ENCODE measurements at places on chromosomes 13 and 19. TPM values are rescaled to one million over a fixed set of nuclear protein-coding genes. Genes with fewer than 3 reads are reported as not detected.

GRCh38 chr13:111861766-111862366 lies 205.1 kb upstream of the SOX1 start:
- no peak overlapping the region for H3K4me3 ChIP-seq
- no peak for DNase-seq
- no peaks in the 10 kb centered on the region for H3K36me3 ChIP-seq
- no peaks in the 10 kb centered on the region for H3K27me3 ChIP-seq

The MAP3K10 gene
- total RNA-seq = 30.3 TPM

DNA sequence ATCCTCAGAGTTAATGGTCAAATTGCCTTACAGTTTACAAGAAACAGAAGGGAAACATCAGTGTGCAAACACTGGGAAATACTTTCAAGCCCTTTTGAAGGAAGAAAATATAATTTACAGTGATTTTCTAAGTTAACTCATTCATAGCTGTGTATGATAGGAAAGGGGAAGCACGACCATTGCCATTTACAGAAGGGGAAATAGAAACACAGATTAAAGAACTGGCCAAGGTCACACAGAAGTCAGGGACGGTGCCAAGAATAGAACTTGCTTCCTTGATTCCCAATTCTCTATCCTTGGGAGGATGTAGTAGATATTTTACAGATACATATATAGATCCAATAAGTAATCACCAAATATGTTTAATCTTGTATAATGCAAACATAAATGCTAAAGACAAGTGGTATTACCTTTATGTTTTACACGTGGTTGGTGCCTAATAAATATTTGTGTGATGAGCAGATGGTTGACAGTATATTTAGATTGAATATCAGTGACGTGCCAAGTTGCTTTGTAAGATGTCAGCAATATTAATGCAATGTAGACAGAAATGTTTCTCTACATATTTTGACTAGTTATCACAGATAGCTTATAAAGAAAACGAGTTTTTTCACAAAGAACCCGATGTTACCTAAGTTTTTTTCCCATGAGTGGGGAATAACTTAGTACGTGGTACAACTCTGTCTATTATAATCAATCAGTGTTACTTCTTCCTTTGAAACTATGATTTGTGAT lies 73.1 kb downstream of the FLT1 start:
- no peaks in the 10 kb centered on the region for H3K27me3 ChIP-seq
- no peak overlapping the region for H3K4me3 ChIP-seq
- DNase-seq = no peak
- no peaks in the 10 kb centered on the region for H3K36me3 ChIP-seq
- no peaks in the 10 kb centered on the region for H3K4me1 ChIP-seq

GRCh38 chr19:32171719-32172151 lies 173.7 kb upstream of the ZNF507 start:
- H3K27me3 ChIP-seq = peaks cover 24% of the 10 kb centered on the region
- no peaks in the 10 kb centered on the region for H3K36me3 ChIP-seq
- no peak overlapping the region for H3K4me3 ChIP-seq

The ACTMAP gene
- 22.7 TPM for total RNA-seq

DNA sequence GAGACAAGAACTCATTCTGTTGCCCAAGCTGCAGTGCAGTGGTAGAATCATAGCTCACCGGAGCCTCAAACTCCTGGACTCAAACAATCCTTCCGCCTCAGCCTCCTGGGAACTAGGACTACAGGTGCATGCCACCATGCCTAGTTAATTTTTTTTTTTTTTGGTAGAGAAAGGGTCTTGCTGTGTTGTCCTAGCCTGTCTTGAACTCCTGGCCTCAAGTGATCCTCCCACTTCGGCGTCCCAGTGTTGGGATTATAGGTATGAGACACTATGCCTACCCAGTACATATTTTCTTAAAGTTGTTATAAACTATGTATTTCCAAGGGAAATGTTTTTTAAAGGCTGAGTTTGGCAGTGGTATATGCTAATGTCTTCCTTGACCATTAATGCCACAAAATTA lies 412.6 kb downstream of the KLF12 start:
- no peak for DNase-seq
- no peaks in the 10 kb centered on the region for H3K4me1 ChIP-seq
- H3K4me3 ChIP-seq = no peak overlapping the region
- H3K27ac ChIP-seq = no peak overlapping the region
- no peaks in the 10 kb centered on the region for H3K27me3 ChIP-seq
- H3K36me3 ChIP-seq = peaks cover 3% of the 10 kb centered on the region

- H3K27ac ChIP-seq = no peak overlapping the region
- H3K4me3 ChIP-seq = no peak overlapping the region
- H3K36me3 ChIP-seq = peaks cover 28% of the 10 kb centered on the region
- no peaks in the 10 kb centered on the region for H3K4me1 ChIP-seq
Measured at GRCh38 chr13:114089341-114089740, 43.1 kb downstream of the RASA3 start.

The SIX5 gene
- 38.6 TPM for total RNA-seq

The ANKLE1 gene
- 4.9 TPM for total RNA-seq

- no peak for DNase-seq
- no peaks in the 10 kb centered on the region for H3K27me3 ChIP-seq
- H3K4me3 ChIP-seq = peak overlapping the region; percentile 100
- H3K27ac ChIP-seq = no peak overlapping the region
- H3K36me3 ChIP-seq = peaks cover 7% of the 10 kb centered on the region
- peaks cover 33% of the 10 kb centered on the region for H3K4me1 ChIP-seq
Measured at GRCh38 chr19:46603752-46604231, 2.7 kb downstream of the CALM3 start.

DNA sequence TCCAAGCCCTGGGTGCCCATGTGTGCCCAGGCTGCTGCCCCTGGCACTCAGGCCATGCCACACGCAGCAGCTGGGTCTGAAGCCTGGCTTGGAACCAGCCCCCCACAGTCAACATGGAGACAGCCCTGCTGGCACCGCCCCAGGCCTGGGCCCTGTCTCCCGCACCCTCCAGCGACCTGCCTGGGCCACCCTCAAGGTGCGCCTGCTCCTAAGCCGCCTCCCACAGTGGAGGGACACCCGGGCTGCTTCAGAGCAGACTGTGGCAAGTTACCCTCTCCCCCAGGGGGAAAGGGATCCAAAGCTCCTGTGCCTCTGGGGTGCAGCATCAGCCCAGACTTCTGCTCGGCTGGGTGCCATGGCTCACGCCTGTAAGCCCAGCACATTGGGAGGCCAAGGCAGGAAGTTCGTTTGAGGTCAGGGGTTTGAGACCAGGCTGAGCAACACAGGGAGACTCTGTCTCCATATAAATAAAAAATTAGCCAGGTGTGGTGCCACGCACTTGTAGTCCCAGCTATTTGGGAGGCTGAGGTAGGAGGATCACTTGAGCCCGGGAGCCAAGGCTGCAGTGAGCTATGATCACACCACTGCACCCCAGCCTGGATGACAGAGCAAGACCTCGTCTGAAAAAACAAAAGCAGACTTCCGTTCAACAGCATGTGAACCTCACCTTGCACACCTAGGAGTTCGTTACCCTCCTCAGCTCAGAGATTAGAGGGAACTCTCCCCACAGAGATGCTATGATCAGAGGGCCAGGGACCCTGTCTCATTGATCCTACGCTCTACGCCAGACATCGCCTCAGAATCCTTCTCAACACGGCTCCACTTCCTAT lies 15.6 kb downstream of the ELL start:
- no peaks in the 10 kb centered on the region for H3K27me3 ChIP-seq
- no peak overlapping the region for H3K4me3 ChIP-seq
- no peak overlapping the region for H3K27ac ChIP-seq
- no peaks in the 10 kb centered on the region for H3K36me3 ChIP-seq

GRCh38 chr13:21980049-21980448 lies 309.2 kb downstream of the FGF9 start:
- peaks cover 11% of the 10 kb centered on the region for H3K4me1 ChIP-seq
- H3K36me3 ChIP-seq = no peaks in the 10 kb centered on the region
- no peak for DNase-seq
- no peaks in the 10 kb centered on the region for H3K27me3 ChIP-seq
- H3K4me3 ChIP-seq = no peak overlapping the region
- no peak overlapping the region for H3K27ac ChIP-seq

The IGFL3 gene
- total RNA-seq = not detected

- no peak for DNase-seq
- H3K27me3 ChIP-seq = no peaks in the 10 kb centered on the region
- no peak overlapping the region for H3K27ac ChIP-seq
- H3K36me3 ChIP-seq = no peaks in the 10 kb centered on the region
- no peaks in the 10 kb centered on the region for H3K4me1 ChIP-seq
Measured at GRCh38 chr13:21420706-21421105, 38.4 kb downstream of the ZDHHC20 start.

GRCh38 chr13:102267191-102267590 lies 134.7 kb downstream of the FGF14 start:
- no peaks in the 10 kb centered on the region for H3K36me3 ChIP-seq
- peaks cover 6% of the 10 kb centered on the region for H3K27me3 ChIP-seq
- H3K4me1 ChIP-seq = no peaks in the 10 kb centered on the region
- H3K27ac ChIP-seq = no peak overlapping the region

The CGB1 gene
- total RNA-seq = not detected

DNA sequence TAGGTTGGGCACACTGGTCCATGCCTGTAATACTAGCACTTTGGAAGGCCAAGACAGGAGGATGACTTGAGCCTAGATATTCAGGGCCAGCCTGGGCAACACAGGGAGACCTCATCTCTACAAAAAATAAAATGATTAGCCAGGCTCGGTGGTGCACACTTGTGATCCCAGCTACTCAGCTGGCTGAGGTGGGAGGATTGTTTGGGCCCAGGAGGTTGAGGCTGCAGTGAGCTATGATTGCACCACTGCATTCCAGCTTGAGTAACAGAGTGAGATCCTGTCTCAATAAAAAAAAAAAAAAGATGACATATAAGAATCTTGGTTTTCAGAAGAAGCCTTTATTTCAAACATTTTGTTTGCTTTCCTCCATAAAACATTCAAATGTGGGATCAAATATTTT lies 178.0 kb downstream of the LIG4 start:
- H3K4me1 ChIP-seq = peaks cover 4% of the 10 kb centered on the region
- no peaks in the 10 kb centered on the region for H3K27me3 ChIP-seq
- no peak for DNase-seq
- H3K27ac ChIP-seq = no peak overlapping the region

DNA sequence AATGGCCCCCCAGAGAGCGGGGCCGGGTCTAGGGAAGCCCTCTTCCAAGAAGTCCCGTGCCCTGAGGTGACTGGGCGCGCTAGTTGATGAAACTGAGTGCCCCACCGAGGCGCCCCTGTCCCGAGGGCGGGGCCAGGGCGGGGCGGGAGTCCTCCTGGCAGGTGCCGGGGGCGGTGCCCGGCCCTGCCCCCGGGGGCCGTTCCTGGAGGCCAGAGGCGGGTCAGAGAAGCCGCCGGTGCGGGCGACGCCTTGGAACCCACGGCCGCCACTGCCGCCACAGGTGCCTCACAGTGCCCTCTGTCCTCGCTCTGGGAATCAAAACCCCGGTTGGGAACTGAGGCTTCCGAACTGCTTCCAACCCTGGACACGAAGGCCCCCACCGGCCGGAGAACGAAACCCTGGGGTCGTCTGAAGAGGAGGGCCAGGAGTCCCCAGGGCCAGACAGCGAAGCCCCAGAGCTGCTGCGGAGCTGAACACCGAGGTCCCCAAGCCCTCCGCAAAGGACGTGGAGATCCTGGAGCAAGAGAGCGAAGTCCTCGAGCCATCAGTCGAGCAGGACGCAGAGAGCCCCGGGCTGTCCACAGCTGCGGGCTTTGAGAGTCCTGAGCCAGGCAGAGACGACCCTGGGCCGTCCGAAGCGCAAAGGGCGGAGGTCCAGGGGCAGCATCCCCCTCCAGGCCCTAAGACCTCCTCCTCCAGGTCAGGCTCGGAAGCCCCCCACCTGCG lies at the start of gene MISP3:
TSS of gene MISP3 (plus strand) at position 252 of the 726 bp plus-strand sequence. CDS start 524 bp downstream, outside the sequence.
- H3K36me3 ChIP-seq = no peaks in the 10 kb centered on the region
- DNase-seq = no peak
- peaks cover 25% of the 10 kb centered on the region for H3K27me3 ChIP-seq

- no peak overlapping the region for H3K4me3 ChIP-seq
- peaks cover 86% of the 10 kb centered on the region for H3K27me3 ChIP-seq
- no peaks in the 10 kb centered on the region for H3K4me1 ChIP-seq
- no peaks in the 10 kb centered on the region for H3K36me3 ChIP-seq
- H3K27ac ChIP-seq = no peak overlapping the region
- no peak for DNase-seq
Measured at GRCh38 chr19:51559240-51559639, 11.8 kb upstream of the ZNF175 start.

DNA sequence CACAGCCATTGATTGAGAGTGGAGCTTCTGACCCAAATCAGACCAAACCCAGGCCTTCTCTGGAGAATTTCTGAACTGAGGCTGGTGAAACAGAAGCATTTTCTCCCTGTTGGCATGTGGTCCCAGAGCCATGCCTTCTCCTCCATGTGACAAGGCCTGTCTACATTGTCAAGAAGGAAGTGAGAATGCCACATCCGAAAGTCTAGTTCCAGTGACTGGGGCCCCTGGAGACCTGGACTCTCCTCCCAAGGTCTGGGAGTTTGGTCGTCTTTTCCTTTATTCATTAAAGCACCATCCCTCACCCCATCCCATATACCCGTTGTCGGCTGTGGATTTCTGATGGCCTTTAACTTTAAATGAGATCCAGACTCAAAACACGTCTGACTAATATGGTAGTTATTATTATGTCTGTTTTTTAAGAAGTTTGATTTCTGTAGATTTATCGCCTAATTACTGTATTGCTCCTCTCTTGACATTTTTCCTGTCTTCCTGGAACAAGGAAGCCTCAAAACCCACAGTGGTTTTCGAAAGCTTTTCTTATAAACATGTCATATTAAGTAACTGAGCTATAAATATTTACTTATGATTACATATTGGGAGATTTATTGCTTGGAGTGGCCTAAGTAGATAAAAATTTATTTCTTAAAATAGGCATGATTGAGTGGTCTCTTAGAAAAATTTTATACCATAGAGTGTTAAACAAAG lies 128.3 kb upstream of the FRY start:
- DNase-seq = no peak
- no peak overlapping the region for H3K4me3 ChIP-seq
- no peak overlapping the region for H3K27ac ChIP-seq

The SHC2 gene
- 45.2 TPM for total RNA-seq

DNA sequence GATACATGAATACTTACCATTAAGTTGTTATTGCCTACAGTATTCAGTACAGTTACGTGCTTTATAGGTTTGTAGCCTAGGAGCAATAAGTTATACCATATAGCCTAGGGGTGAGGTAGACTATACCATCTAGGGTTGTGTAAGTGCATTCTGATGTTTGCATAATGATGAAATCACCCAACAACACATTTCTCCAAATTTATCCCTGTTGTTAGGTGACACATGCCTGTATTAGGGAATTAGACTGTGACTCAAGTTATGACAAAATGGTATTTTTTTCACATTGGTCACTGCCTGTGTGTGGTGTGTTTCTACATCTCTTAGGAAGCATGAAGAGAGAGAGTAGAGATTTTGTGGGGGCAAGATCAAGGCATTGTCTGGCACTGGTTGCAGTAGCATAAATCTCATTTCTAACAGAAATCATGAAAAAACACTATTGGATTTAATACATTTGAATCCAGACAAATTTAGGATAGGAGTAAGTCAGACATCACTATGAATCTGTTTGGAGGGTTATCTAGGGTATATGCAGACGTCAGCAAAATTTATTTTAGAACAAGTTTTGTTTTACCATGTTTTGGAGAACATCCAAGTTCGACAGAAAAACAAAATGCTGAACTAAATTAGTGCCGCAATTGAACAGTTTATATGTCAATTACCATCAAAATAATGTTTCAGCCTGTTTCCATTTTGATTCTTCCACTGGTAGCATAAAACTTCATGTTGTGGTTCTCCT lies 332.1 kb downstream of the LMO7 start:
- H3K4me1 ChIP-seq = peaks cover 14% of the 10 kb centered on the region
- no peaks in the 10 kb centered on the region for H3K36me3 ChIP-seq
- no peak overlapping the region for H3K27ac ChIP-seq
- no peaks in the 10 kb centered on the region for H3K27me3 ChIP-seq

- H3K27me3 ChIP-seq = no peaks in the 10 kb centered on the region
- H3K27ac ChIP-seq = no peak overlapping the region
- no peak for DNase-seq
Measured at GRCh38 chr19:19595171-19595701, 23.3 kb downstream of the PBX4 start.

The HCST gene
- not detected for total RNA-seq

Data from neural crest cell (in vitro differentiated cells).